DMS53 (cell line): ENCODE measurements at places on chromosomes 11 and 22.

DNA sequence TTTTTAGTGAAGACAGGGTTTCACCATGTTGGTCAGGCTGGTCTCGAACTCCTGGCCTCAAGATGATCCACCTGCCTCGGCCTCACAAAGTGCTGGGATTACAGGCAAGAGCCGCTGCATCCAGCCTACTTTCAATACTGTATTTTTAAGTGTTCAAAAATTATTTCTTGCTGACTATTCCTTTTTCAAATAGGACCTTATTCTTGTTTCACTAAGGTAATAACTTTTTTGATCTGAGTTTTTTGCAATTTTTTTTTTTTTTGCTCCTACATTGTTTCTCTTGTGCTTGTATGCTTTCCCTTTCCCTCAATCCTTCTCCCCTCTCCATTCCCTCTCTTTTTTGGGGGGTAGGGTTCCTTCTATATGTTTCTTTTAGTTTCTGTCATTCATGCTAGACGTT lies 73.1 kb downstream of the FAM168A start:
- DNase-seq = no peak

DNA sequence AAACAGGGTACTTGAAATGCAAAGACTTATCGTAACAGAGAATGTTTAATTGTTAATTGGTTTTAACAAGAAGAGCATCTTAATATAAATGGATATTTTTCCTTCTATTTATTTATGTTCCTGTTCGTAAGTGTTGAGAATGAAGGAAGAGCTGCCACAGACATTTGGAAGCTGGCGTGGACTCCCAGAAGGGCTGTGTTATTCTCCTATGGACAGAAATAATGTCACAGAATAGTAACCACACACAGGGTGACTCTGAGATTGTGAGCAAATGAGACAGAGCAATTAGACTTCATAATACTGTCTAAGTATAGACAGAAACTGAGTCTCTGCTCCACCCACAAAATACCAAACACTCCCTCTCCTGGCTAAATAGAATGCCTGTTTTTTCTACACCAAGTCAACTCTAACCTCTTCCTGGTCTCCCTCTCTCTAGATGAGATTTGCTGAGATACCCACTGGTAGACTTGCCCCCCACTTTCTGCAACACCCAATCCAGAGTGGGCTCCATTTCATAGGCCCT lies 6.1 kb downstream of the APOL3 start:
- DNase-seq = no peak

GRCh38 chr11:74714904-74715303 lies 16.3 kb downstream of the CHRDL2 start:
- no peak for DNase-seq

- peak; percentile 46 for DNase-seq
These were observed 6.0 kb upstream of the KCNJ4 start for GRCh38 chr22:38461057-38461413.

- no peak for DNase-seq
These were observed 683.9 kb downstream of the TBC1D22A start for GRCh38 chr22:47446331-47446730.

DNA sequence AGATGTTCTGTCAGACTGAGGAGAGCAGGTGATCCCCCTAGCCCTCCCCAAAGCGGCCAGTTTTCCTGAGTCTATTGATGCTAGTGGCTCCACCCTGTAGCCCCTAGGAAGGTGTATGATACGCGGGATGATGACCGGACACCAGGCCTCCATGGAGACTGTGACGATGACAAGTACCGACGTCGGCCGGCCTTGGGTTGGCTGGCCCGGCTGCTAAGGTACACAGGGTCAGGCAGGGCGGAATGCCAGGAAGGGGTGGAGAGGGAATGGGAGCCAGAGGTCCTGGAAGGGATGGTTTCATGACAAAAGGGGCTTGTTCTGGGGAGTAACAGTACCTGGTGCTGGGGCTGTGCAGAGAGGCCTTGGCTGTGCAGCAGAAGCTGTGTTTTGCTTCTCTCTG lies 3.2 kb downstream of the ZFPL1 start:
- DNase-seq = no peak

DNA sequence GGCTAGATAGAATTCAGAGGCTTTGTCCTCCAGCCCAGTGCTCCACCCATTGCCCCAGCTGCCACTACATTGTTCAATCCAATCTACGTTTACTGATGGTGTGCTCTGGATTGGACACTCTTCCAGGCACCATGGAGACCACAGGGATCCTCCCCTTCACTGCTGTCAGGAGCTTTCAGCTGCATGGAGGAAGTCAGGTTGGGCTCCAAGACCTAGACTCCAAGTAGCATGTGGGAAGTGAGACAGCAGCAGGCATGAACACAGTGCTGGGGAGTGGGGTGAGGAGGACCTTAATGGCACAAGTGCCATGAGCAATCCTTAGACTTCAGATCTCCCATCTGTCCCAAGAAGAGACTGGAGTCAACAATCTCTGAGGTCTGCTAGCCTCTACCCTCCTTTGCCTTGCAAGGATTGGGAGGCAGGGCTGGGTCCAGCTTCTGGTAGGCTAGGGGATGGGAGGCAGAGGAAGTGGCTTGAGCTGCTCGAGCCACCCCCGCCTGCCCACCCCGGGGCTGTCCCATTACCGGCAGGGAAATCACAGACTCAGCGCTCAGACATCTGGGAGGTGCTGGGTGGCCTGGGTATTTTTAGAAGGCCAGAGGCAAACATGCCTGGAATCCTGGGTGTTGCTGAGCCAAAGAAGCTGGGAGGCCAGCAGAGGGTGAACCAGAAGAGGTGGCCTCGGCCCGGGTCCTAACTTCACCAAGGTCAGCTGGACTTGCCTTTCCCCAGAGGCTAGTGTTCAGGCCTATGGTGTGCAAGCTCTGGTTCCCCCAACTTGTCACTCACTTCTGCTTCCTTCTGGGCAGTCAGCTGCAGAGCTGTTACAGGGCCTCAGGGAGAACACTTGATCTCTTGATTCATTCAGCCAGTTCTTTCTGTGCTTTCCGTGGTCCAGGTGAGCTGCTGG lies 15.2 kb upstream of the FCHSD2 start:
- peak; percentile 40 for DNase-seq
